Epithelial cell of esophagus (primary cell): ENCODE measurements at places on chromosomes 7 and 10.

- DNase-seq: peak; percentile 68
These were observed 28.4 kb upstream of the SMARCD3 start for GRCh38 chr7:151276666-151277590.

DNA sequence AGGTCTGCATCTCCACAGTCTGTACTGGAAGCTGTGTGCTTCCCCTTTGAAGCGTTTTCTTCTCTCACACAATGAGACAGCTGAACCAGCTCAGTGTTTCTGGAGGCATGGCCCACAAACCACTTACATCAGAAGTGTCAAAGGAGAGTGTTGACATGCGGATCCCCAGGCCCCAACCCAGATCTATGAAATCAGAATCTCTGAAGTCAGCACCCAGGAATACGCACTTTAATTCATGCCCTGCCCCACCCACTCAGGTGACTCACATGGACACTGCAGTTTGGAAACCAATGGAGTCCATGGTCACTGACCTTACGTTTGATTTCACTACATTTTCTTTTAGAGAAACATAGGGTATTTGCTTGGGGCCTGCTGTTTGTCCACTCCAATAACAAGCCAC, 19.0 kb downstream of the TLL2 start:
- DNase-seq: no peak

- no peak for DNase-seq
These were observed 4.9 kb upstream of the UPK3B start for GRCh38 chr7:76505168-76506080.

- no peak for DNase-seq
These were observed 14.3 kb upstream of the LARP4B start for GRCh38 chr10:945778-946177.

DNA sequence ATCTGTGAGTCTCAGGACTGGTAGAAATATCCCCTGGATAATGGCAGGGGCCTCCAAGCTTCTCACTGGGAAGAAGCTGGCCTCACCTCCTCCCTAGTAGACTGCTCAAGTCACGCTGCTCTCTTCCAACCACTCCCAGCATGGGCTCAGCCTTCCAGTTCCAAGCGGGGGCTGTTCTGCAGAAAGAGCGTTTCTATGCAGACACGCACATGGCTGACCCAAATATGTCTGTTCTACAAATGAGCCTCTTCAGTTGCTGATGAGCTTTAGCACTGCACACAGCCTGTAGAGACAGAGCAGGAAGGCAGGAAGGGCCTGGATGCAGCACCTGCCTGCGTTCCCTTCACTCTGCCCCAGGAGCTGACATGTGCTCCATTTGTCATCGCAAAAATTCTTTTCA, 523.9 kb upstream of the MGMT start:
- DNase-seq: no peak

DNA sequence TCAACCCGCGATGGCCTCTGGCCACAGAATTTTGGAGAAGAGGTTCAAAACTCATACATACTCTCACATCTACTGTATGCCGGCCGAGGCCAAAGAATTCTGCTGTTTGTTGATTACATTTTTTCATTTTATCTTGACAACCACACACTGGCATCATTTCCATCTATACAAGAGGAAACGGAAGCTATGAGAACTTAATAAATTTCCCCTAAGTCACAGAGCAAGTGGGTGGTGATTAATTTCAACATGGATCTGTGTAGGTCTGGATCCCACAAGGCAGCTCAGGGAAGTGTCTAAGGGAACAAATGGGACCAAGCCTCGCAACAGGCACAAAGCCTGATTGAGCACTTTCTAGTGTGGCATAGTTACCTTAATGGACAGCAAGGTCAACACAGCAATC, 18.0 kb downstream of the ELMO1 start:
- DNase-seq: no peak

DNA sequence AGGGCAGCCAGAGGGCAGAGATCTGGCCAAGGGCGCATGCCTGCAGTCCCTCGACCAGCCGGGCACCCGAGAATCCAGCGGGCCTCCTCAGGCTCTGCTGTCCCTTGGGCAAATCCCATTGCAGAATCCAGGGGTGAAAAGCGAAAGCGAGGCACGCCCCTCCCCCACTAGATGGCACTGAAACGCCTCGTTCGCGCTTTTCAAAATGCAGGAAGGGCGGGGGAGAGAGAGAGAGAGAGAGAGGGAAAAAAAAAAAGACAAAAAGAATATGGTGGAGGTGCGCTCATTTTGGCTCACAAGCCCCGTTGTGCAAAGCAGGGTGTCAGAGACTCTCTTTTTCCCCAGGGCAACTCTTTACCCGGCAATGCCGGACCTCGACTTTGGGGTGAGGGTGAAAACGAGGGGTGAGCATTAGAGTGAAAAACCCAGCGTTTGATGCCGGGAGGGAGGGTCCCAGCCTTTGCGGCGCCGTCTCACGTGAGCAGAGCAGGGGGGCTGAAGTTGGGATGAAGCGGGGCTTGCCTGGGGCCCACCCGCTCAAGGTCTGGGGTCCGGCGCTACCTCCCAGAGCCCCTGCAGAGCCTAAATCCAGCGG, 2.5 kb upstream of the TMEM178B start:
- DNase-seq: peak; percentile 7

DNA sequence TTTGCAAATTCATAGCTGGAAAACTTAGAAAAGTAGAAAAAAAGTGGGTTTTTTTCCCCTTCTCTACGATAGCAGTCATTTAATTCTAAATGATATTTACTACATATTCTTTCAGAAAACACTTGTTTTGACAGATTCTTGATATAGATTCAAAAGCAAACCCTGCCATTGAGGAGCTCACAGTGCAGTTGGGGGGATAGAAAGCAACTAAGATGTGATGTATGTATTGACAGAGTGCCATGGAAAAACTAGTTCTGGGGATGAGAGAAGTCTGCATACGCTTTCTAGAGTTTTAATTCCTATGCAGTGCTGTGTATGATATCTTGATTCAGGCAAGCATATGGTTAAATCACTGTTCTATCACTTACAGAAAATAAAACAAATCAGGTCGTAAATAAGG, 436.6 kb upstream of the GHITM start:
- DNase-seq: no peak

GRCh38 chr10:58360412-58361004, 24.7 kb upstream of the TFAM start:
- peak; percentile 75 for DNase-seq

- no peak for DNase-seq
These were observed 103.6 kb downstream of the BTAF1 start for GRCh38 chr10:92027141-92027540.

- DNase-seq: no peak
These were observed 193.1 kb downstream of the PHTF2 start for GRCh38 chr7:77991656-77992055.

- DNase-seq: peak; percentile 59
These were observed 2.0 kb downstream of the GGCT start for GRCh38 chr7:30502470-30503251.

DNA sequence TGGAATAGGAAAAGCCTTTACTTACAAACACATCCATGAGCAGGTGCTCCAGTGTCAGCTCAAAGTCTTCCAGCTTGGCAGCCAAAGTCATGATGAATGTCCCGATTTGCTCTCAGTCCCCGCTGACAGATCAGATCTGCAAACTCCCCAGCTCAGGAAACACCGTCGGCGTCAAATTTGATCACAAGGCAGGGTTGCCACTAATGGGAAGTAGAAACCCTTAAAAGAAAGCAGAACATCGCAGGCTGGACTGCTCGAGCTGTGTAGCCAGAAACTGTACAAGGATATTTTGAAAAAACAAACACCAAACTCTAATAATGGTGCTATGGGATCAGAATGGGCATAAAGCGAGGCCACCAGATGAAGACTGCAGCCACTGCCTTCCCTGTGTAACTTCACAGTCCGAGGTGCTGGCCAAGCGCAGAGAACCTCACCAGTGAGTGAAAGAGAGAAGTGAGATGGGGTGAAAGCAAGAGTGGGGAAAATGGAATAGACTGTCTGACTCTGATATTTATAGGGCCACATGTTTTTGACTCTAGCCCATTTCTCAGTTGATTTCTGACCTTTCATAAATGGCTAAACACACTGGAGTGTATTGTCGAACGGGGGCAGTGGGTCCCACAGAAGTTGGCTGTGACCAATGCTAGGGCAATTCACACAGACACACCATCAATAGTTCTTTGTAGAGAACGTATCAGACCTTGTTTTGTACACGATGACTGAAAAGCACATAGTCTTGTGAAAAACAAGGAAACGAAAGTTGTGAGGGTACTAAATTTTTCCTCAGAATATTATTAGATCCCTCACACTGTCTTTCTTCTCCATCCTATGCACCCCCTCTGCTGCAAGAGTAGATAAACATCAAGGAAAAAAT, 306.2 kb downstream of the FRMD4A start:
- DNase-seq: no peak

GRCh38 chr7:136526408-136527105, 341.9 kb upstream of the CHRM2 start:
- DNase-seq: no peak

DNA sequence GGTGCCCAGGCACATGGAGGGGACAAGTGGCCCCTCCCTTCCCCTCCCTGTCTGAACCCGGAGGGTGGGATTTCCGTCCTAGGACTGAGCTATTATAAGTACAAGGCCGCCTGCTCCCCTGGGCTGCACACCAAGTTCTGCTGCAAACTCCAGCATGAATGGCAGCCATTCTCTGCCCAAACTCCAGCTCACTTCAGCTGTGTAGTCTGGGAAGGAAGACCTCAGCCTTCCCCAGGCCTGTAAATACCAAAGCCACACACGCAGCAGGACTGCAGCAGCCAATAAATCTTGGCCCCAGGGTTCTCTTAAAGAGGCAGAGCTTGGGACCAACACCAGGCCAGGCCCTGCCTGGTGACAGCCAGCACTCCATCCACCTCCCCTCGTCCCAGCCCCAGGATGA, 291.3 kb upstream of the ZMIZ1 start:
- DNase-seq: no peak

- DNase-seq: peak; percentile 85
These were observed 55.7 kb downstream of the GSDME start for GRCh38 chr7:24701261-24702235.

DNA sequence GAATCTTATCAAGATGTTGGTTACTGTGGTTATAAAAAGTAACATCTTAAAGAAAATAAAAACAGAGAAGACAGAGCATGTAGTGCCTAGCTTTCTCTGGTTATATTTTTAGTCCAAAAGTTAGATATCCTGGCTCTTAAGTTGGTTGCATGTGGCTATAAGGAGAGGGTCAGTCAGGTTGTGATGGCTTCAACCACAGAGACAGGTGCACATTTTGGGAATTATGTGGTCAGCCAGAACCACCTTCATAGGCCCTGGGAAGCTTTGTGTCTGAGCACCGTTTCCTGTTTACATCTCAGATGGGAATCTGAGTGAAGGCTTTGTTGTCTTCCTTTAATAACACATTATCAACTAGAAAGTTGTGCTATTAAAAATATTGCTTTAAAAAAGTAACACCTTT, 265.1 kb upstream of the IGFBP3 start:
- DNase-seq: no peak

GRCh38 chr7:40883826-40884225, 749.0 kb downstream of the SUGCT start:
- DNase-seq: no peak

GRCh38 chr10:126171555-126171954, 216.7 kb downstream of the ADAM12 start:
- DNase-seq: no peak

DNA sequence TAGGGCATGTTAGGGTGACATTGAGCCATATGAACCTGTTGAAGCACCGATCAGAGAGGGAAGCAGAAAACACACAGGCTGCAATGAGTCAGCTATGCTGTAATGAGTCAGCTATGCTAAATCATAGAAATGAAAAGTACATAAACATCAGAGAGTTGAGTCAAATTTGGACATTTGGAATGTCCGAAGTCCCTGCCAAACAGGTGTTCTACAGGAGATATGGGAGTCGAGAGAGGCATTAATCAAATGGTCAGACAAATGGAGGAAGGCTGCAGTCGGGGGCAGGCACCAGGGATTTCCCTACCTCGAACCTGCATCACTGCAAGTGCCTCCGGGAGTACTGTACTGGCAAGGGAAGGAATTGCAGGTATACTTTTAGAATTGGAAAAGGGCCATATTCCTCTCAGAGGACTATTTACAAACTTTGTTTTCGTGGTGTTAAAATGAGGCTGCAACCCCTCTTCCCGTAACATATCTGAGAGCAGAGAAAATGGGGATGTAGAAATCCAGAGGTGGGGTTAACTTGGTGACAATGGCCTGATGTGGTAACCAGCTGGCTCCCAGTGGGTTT, 8.8 kb upstream of the ZC3HAV1 start:
- DNase-seq: peak; percentile 89

DNA sequence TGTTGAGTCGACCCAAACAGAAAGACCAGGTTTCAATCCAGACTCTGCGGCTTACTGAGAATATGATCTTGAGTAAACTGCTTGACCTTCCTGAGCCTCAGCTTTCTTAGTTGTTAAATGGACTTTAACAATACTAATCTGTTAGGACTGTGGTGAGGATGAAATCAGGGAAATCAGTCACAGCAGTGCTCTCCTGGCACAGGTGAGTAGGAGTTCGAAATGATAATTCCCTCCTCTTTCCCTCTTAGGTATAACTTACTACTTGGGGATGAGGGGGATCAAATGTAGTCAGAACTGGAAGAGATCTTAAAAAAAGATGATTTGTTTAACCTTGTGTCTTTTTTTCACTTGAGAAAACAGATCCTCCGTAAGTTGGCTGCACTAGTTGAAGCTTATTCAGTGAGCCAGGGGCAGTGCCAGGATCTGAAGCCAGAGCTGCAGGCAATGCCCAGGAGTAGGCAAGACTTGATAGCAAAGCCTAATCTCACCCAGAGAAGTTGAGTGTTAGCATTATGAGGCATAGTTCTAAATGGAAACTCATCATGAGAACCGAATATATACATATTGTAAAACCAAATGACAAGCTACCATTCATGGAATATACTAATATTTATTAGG, 1.8 kb upstream of the MAGI2 start:
- DNase-seq: no peak

DNA sequence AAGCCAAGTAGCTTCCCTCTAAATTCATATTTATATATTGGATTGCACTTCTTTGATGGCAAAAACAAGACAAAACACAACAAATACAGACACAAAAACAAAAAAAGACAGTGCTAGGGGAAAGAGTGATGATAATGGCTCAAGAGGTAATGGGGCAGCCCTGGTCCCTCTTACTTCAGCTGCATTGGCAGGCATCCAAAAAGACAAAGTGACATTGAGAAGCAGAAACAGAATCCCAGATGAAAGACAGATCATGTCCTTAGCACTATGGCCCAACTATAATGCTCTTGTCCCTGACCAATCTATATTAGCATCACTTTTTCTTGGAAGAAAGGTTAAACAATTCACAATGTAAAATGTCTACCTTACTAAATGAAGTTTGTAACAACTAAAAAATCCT, 76.2 kb downstream of the GPR85 start:
- no peak for DNase-seq
